Stimulated activated CD8-positive, alpha-beta memory T cell treated with anti-CD3 and anti-CD28 coated beads, Interleukin-7, amount 100 ng/mL, for 1 hour (primary cell): ENCODE measurements at places on chromosomes 12 and 14.

GRCh38 chr14:73752297-73752992 lies 38.3 kb upstream of the PNMA1 start:
- DNase-seq = no peak

GRCh38 chr12:23523339-23523738 lies 426.1 kb downstream of the SOX5 start:
- no peak for DNase-seq

DNA sequence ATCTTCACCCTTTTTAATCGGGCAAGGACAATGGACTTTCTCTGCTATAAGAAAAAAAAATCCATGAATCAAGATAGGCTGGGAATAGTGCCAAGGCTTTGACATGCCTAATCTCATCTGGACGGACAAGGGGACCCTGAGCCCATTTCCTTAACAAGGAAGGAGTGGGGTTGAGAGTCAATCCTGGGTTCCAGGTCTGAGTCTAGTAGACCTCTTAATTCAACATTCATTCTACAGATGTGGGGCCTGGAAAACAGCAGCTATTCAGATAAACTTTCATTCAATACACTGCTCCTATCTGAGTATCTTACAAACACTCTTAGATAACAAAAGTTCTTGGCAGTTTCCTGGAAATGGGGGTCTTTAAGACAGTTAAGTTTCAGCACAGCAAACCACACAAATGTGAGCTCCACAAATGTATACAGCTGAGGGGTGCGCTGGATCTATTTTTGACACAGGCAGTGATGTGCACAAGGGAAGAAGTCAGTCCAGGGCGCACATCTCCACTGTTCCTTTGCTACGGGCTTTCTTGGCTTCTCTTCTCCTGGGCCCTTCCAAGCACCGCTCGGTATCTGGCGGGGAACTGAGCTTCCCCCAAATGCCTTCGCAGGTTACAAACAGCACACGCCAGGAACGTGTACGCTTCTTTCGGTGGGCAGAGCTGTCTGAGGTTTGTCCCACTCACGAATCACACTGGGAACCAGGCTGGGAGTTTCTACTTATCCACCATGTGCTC lies 82.2 kb upstream of the GPR68 start:
- DNase-seq = no peak

DNA sequence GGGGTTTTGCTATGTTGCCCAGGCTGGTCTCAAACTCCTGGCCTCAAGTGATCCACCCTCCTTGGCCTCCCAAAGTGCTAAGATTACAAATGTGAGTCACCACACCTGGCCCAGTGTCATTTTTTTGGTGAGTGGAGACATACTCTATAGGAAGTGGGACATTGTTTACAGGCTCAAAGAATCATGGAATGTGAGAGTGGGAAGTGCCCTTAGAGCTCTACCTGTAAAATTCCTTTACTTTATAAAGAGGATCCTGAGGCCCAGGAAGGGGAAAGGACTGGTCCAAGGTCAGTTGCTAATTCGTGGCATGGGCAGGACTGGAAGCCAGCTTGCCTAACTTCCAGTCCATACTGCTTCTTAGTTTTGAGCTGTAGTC lies 8.7 kb upstream of the ADCK1 start:
- no peak for DNase-seq
